Caki2 (cell line): ENCODE measurements at places on chromosomes 7 and 10.

DNA sequence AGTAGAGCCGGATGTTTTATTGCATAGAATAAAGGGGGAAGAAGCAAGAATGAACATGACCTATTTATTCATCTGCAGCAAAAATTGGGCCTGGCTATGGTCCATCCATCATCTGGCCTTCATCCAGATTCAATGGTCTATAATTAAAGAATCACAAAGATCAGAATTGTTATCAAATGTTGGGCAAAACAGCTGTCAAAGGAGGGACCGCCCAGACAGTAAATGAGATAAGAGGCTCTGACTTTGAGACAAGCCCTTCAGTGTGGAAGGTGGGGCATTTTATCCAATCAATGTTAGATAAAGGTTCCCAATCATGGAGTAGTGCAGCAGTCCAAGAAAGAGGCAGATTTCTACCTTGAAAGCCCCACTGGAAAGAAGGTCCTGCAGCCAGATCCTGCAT lies 153.5 kb downstream of the PARD3 start:
- DNase-seq = no peak

- DNase-seq = no peak
Measured at GRCh38 chr7:157587051-157587804, 250.4 kb downstream of the DNAJB6 start.

DNA sequence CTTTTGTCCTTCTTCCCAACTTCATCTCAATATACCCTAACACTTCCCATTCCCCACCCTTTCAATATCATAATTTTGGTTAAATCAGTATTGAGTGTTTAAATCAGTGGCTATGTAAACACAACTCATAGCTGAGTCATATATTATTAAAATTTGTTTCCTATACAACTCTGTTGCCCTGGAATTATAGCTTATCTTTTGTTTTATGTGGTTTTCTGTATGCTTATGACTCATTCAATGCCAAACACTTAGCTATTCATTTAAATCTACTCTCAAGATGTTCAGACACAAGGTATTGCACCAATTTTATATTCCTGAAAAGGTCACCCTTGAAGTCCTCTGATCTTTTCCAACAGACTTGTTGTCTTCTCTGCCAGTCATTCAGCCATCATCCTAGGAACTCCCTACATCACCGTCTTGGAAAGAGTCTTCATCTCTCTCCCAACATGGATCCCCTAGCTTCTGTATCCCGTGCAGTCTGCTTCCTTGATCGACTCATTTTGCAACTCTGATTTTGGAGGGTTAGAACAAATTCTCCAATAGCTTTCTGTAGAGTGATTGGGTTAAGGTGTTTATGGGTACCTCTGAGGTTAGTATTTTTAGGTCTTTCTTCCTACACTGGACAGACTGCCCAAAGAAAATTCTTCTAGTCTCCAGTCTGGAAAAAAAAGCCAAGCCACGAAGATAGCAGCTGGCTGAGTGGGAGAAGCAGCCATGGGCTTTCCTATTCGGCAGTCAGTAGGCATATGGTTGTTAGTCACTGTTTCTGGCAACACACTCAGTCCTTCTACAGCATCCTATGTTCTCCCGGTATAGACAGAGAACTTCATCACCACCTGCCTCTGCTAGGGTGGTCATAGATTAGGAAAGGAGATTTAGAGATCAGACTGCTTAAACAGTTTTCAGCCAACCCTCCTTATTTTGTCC lies 102.1 kb downstream of the CRPPA start:
- peak; percentile 7 for DNase-seq

- DNase-seq = no peak
Measured at GRCh38 chr10:79354141-79354540, 6.9 kb downstream of the PPIF start.

- no peak for DNase-seq
Measured at GRCh38 chr10:14837003-14837756, 657 bp downstream of the CDNF start.

DNA sequence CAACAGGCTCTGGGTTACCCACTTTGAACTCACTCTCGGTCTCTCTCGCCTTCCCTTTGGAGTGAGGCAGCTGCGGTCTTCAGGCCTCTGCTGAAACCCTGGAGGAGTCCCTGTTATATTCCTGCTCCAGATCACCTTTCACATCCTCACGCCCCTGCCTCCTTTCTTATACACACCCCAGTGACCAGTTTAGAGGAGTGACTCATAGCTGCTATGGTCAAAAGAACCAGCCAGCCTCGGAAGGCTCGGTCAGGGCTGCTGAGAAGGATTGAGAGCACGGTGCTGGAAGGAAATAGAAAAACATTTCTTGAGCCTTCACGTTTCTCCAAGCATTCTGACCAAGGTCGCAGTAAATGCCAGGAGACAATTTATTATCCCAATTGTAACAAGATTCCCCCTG lies 28.3 kb upstream of the SVOPL start:
- peak; percentile 34 for DNase-seq

DNA sequence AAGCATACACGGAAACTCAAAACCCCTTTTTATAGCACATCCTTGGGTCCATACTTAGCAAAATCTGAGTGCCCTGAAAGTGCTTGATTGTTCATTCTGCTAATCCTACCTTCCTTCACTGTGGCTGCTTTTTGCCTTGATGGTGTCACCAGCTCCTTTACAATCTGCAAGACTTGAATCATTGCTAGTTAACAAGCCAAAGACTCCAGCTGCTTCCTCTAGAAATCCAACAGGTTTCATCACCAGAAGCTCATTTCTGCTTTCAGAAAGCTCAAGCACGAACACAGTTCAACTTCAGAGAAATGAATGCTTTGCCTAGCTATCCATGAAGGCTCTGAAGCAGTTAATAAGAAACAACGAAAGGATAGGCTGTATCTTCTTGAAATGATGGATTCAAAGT lies 38.0 kb downstream of the USP6NL start:
- no peak for DNase-seq

DNA sequence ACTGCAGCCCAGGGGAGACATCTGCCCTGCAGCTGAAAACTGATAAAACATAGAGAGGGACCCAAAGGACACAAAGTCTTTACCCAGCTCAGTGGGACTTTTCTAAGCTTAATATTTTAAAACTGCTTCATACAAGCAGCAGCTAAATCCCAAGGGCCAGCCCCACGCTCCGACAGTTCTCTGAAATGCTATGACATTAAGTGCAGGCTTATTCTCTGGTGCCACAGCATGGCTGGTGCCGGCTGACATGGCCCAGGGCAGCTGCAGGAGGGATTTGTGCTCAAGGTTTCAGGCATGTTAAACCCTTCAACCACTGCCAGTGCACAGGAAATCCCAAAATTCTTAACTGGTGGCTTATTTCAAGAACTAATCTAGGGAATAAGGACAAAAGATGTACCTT lies 170.9 kb downstream of the PARD3 start:
- DNase-seq = no peak

DNA sequence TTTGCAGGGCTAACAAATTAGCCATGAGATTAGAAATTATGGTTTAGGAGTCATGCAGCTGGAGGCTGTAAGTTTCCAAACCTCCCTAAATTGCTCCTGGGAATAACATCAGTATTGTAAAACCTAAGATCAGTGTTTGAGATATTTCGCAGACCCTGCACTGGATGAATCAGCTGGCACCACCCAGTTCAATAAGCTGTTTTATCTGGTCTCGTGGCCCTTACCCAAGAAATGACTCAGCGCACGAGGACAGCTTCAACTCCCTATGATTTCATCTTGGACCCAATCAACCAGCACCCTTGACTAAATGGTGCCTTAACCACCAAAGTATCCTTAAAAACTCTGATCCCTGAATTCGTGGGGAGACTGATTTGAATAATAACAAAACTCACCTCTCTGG lies 482.0 kb upstream of the PCDH15 start:
- DNase-seq = no peak

DNA sequence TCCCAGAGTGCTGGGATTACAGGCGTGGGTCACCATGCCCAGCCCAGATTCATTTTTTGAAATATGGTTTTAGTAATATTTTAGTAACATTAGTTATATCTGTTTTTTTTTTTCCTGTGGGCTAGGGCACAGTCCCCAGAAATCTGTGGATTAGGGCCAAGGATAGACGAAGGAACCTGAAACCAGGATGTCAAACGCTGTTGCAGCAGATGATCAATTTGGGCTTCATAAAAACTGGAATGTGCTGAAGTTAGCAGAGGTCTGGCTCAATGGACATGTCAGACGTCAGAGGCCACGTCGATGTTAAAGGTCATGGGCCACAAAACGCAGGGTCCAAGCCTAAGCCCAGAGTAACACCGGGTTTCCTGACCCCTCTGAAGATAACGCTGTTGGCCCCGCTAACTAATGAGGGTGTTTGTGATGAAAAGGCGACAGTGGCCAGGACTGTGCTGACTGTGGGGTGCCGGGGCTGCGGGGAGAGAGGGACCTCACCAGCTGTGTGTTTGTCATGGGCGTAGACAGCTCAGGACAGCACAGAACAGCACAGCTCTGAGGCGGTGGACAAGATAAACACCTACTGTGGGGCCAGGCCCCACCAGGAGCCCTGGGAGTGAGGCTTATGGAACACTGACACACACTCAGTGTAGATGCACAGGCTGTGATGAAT lies 23.8 kb upstream of the GTPBP4 start:
- no peak for DNase-seq

DNA sequence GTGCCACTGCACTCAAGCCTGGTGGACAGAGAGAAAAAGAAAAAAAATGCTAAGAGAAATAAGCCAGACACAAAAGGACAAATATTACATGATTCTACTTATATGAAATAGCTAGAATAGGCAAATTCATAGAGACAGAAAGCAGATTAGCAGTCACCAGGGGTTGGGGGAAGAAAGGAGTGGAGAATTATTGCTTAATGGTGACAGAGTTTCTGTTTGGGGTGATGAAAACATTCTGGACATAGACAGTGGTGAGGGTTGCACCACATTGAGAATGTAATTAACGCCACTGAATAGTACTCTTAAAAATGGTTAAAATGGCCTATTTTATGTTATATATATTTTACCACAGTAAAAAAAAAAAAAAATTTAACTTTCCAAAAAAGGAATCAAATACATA lies 6.4 kb upstream of the NT5C2 start:
- no peak for DNase-seq

DNA sequence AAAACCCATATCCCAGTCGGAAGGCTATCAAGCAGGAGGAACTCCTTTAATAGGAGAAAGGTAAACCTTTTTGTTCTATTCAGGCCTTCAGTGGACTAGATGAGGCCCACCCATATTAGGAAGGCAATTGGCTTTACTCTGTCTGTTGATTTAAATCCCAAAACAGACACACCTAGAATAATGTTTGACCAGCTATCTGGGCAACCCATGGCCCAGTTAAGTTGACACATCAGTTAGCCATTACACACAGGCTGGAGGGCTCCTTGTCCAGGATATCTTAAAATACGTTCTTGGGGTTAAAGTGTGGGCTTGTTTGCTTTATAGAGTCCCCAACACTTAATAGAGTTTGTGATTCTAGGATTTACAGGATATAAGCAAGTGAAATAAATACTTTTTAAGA lies 339.0 kb upstream of the PRKCQ start:
- DNase-seq = no peak

- no peak for DNase-seq
Measured at GRCh38 chr10:23530079-23530478, 91.2 kb downstream of the OTUD1 start.

DNA sequence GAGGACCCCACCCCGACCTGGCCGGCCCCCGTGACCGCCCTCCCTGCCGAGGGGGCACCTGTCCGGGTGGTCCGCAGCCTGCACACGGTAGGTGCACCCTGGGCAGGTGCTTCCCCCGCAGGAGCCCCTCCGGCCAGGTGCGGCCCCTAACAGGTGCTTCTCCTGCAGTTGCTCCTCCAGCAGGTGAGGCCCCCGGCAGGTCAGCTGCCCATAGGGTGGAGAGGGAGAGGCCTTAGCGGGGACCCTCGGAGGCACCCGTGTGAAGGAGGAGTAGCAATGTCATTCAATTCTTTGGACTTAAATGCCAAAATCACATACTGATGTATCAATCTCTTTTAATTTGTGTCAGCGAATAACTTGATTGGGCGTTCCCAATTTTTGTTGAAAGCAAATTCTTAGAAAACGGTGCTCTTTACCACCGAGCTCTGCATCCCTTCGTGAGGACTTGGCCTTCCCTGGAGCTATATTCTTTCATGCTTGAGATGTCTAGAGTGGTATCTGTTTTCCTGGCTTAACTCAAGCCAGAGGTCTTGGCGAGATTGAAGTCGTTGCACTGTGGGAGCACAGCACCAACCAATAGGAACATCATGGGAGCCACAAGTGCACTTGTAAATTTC lies 738 bp upstream of the NCAPG2 start:
- DNase-seq = no peak

- no peak for DNase-seq
Measured at GRCh38 chr7:34275624-34276023, 370.3 kb downstream of the BMPER start.

- DNase-seq = no peak
Measured at GRCh38 chr10:88411772-88412349, 171.3 kb downstream of the RNLS start.

DNA sequence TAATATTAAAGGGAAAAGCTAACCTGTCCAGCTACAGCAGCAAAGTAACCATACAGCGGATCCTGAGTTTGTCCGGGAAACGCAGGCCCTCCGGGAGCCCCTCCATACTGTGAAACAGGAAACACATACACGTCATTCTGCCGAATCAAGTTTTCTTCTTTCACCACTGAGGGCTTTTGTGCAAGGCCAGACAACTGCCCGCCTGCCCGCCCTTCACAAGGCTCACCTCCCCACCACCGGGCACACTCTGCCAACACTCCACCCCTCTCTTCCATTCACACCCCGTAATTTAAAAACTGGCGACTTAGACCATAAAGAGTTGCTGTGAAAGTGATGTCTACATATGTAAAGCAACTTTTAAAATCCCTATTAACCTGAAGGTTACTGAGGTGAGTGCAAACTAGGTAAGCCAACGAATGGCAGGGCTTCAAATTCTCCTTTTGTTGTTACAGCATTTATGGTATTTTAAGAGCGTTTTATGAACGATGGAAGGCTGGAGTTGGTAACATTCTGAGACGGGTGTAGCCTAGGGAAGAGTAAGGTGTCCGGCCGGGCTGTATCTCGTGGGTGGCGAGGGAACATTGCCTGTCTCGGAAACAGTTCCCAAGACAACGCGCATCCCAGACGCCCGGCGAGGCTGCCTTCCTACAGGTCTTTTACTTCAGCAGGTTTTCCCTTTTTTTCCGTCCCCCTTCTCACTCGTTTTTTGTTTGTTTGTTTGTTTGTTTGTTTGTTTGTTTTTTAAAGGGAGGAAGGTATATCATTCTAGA lies 817 bp downstream of the SRI start:
- peak; percentile 47 for DNase-seq
